ENCODE measurements at places on chromosomes 7 and 10. TPM values are rescaled to one million over a fixed set of nuclear protein-coding genes. Genes with fewer than 3 reads are reported as not detected.

- no peaks in the 10 kb centered on the region for H3K36me3 ChIP-seq
- DNase-seq = no peak
- no peak overlapping the region for H3K4me3 ChIP-seq
- no peaks in the 10 kb centered on the region for H3K27me3 ChIP-seq
Observed at GRCh38 chr7:94160719-94161435, 156.7 kb upstream of the BET1 start.

DNA sequence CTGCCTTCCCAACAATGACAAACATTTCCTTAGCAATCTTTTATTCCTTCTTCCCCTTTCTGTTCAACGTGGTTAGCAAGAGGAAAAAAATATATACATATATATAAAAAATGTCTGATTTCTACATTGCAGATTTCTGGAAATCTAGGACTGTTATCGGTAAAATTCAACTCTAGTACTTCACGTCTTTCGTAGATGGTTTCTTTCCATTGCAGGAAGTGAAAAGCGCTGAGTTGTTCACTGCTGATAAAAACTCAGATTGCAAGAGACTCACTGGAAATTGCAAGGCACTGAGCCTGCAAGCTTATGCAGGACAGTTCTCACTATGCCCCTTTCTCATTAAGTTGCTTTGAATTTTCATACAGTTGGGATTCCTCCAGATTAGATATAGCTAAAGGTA lies 23.9 kb downstream of the KIN start:
- DNase-seq = no peak
- H3K4me1 ChIP-seq = no peaks in the 10 kb centered on the region
- H3K4me3 ChIP-seq = no peak overlapping the region

GRCh38 chr7:2452074-2452507 lies 24.1 kb downstream of the GRIFIN start:
- DNase-seq = no peak
- H3K27me3 ChIP-seq = no peaks in the 10 kb centered on the region
- H3K27ac ChIP-seq = no peak overlapping the region
- H3K36me3 ChIP-seq = no peaks in the 10 kb centered on the region
- H3K4me3 ChIP-seq = peak overlapping the region; percentile 51

EGR2 gene
- total RNA-seq = 1.5 TPM

CNPY1 gene
- total RNA-seq = not detected

MKI67 gene
- total RNA-seq = 0.65 TPM

GRCh38 chr7:38068461-38068860 lies 109.6 kb upstream of the STARD3NL start:
- no peaks in the 10 kb centered on the region for H3K4me1 ChIP-seq
- H3K27ac ChIP-seq = no peak overlapping the region
- no peak overlapping the region for H3K4me3 ChIP-seq
- no peaks in the 10 kb centered on the region for H3K27me3 ChIP-seq
- H3K36me3 ChIP-seq = no peaks in the 10 kb centered on the region

GRCh38 chr7:44629829-44630522 lies 23.5 kb downstream of the OGDH start:
- H3K4me1 ChIP-seq = peaks cover 62% of the 10 kb centered on the region
- no peaks in the 10 kb centered on the region for H3K27me3 ChIP-seq
- DNase-seq = no peak
- H3K27ac ChIP-seq = peak overlapping the region; percentile 94

- no peaks in the 10 kb centered on the region for H3K4me1 ChIP-seq
Observed at GRCh38 chr10:75685187-75685586, 253.8 kb downstream of the LRMDA start.

GRCh38 chr7:134370135-134370534 lies 53.4 kb upstream of the SLC35B4 start:
- no peaks in the 10 kb centered on the region for H3K4me1 ChIP-seq
- no peaks in the 10 kb centered on the region for H3K27me3 ChIP-seq
- no peaks in the 10 kb centered on the region for H3K36me3 ChIP-seq
- no peak overlapping the region for H3K27ac ChIP-seq

MUC3A gene
- 0.71 TPM for total RNA-seq

CDHR1 gene
- total RNA-seq = not detected

FAM237B gene
- not detected for total RNA-seq

DNA sequence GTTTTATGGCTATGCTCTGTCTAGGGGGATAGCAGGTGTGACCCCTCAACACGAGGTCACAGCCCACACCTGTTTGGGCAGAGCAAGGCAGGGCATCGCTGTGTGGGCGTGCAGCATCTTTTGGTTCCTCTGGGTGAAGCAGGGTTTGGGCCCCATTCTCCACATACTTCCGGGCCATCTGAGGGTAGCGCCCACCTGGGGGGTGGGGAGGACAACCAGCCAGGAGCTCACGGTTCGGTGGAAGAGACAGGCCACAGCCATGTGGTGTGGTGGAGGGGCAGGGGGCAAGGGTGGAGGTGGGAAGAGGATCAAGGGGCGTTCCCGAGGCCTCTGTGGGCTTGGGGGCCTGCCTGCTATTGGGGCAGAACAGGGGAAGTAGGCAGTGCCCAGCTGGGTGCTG lies 2.4 kb downstream of the SH2B2 start:
- peaks cover 30% of the 10 kb centered on the region for H3K4me1 ChIP-seq
- no peaks in the 10 kb centered on the region for H3K36me3 ChIP-seq
- H3K4me3 ChIP-seq = no peak overlapping the region
- H3K27me3 ChIP-seq = no peaks in the 10 kb centered on the region
- no peak for DNase-seq

CALML3 gene
- not detected for total RNA-seq

DNA sequence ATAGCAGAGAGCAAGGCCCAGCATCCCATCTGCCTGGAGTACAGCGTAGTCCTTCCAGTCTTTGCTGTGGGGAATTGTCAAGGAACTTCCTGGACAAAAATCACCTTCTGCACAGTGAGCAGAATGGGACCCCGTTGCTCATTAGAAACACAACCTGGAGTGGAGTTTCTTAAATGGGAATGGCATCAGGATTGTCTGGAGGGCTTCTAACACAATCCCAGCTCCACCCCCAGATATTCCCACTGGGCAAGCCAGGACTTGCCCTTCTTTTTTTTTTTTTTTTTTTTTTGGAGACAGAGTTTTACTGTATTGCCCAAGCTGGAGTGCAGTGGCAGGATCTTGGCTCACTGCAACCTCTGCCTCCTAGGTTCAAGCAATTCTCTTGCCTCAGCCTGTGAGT lies 356.4 kb downstream of the GALNT17 start:
- H3K4me3 ChIP-seq = no peak overlapping the region
- H3K36me3 ChIP-seq = no peaks in the 10 kb centered on the region
- no peaks in the 10 kb centered on the region for H3K27me3 ChIP-seq
- H3K4me1 ChIP-seq = no peaks in the 10 kb centered on the region
- H3K27ac ChIP-seq = no peak overlapping the region
- no peak for DNase-seq

SFTPA1 gene
- total RNA-seq = not detected

CLRN3 gene
- not detected for total RNA-seq

PRF1 gene
- total RNA-seq = 0.18 TPM

SP4 gene
- 8.0 TPM for total RNA-seq

DNA sequence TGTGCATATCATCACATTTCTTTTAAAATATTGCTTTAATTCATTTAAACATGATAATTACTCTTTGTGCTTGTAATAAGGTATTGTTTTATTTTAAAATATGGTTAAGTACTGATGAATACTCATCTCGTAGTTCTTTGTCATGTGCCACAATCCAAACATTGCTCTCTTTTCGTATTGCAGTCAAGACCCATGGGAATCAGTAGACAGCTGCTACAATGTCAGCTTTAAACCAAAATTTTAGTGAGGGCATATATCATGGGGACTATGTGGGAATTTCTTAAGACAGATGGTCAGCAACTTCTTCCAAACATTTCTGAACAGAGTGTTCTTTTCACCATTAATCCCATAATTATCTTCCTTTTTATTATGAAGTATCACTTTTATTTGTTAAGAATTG lies 77.2 kb upstream of the FZD1 start:
- no peaks in the 10 kb centered on the region for H3K36me3 ChIP-seq
- no peak overlapping the region for H3K27ac ChIP-seq
- H3K4me1 ChIP-seq = no peaks in the 10 kb centered on the region
- no peak overlapping the region for H3K4me3 ChIP-seq
- H3K27me3 ChIP-seq = no peaks in the 10 kb centered on the region

ITPRID1 gene
- not detected for total RNA-seq

- H3K27me3 ChIP-seq = peaks cover under 1% of the 10 kb centered on the region
- no peaks in the 10 kb centered on the region for H3K36me3 ChIP-seq
- DNase-seq = no peak
- no peak overlapping the region for H3K4me3 ChIP-seq
Observed at GRCh38 chr10:131737543-131738395, 163.0 kb upstream of the PPP2R2D start.

GRCh38 chr7:91876391-91877133 lies 3.9 kb downstream of the MTERF1 start:
- no peaks in the 10 kb centered on the region for H3K27me3 ChIP-seq
- DNase-seq = no peak
- H3K4me3 ChIP-seq = no peak overlapping the region
- peaks cover 11% of the 10 kb centered on the region for H3K4me1 ChIP-seq

DNA sequence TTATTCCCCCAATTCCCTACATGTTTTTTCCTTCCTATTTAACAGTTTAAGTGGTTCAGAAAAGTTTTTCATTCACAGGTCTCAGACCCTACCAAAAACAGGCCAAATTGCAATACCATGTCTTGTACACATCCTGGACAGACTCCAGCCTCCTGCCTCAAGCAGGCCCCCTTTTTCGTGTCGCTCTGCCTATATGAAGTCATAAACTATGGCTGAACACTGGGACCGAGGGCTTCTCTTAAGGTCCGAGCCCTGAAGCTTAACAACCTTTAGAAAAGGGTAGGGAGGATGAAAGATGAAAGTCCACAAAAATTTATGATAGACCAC lies 1.4 kb downstream of the FBXW4 start:
- no peaks in the 10 kb centered on the region for H3K36me3 ChIP-seq
- H3K4me3 ChIP-seq = peak overlapping the region; percentile 71
- H3K4me1 ChIP-seq = peaks cover 23% of the 10 kb centered on the region
- no peaks in the 10 kb centered on the region for H3K27me3 ChIP-seq
- peak overlapping the region; percentile 94 for H3K27ac ChIP-seq
- no peak for DNase-seq

DNA sequence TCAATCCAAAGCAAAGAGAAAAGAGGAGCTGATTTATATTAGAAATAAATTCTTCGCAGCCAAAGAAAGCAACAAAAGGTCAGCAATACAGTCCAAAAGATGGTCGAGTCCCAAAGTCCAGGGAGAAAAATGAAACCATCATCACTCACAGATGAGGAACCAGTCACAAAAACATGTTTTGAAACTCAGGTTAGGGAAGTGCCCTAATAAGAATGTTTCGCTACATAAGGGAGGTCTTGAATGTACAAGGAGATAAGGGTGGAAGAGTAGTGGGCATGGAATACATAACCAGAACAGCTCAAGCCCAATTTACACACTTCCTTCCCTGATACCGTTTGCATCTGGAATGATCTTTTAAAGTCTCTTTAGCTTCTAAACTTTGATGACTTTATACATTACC lies 53.6 kb downstream of the VPS41 start:
- H3K27ac ChIP-seq = no peak overlapping the region
- H3K4me3 ChIP-seq = no peak overlapping the region
- no peaks in the 10 kb centered on the region for H3K27me3 ChIP-seq
- no peaks in the 10 kb centered on the region for H3K36me3 ChIP-seq

GIMAP2 gene
- total RNA-seq = 3.1 TPM

AKR1C2 gene
- 354 TPM for total RNA-seq

DNA sequence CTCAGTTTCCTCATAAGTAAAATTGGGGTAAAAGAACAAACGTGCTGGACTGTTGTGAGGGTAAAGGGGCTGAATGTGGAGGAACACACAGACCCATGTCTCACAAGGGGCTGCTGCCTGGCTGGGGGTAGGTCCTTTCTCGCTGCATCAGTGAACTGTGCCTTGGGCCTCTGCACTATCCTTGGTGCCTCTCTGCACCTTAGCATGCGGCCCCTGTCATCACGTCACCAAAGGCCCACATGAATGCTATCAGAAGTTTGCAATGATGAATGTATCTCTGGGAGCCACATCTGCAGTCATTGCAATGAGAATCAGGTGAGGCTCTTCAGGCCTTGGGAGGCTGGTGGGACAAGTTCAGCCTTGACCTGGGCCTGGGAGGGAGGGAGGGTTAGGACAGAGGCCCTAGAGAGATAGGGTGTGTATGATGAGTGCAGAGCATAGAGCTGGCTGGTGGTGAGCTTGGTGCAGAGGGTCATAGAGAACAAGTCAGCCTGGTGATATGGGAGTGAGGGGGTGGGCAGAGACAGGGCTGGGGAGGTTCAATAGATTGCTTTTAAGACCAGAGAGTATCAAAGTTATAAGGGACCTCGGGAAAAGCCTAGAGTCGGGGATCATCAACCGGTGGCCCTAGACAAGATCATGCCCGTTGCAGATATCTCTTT lies 308.4 kb downstream of the RPS24 start:
- DNase-seq = no peak
- H3K36me3 ChIP-seq = no peaks in the 10 kb centered on the region
- H3K27me3 ChIP-seq = no peaks in the 10 kb centered on the region
- no peak overlapping the region for H3K27ac ChIP-seq
- H3K4me3 ChIP-seq = no peak overlapping the region

- no peak overlapping the region for H3K4me3 ChIP-seq
- H3K27me3 ChIP-seq = no peaks in the 10 kb centered on the region
- H3K36me3 ChIP-seq = peaks cover 35% of the 10 kb centered on the region
- DNase-seq = no peak
- no peak overlapping the region for H3K27ac ChIP-seq
Observed at GRCh38 chr7:127366680-127367079, 25.8 kb downstream of the ZNF800 start.

DNA sequence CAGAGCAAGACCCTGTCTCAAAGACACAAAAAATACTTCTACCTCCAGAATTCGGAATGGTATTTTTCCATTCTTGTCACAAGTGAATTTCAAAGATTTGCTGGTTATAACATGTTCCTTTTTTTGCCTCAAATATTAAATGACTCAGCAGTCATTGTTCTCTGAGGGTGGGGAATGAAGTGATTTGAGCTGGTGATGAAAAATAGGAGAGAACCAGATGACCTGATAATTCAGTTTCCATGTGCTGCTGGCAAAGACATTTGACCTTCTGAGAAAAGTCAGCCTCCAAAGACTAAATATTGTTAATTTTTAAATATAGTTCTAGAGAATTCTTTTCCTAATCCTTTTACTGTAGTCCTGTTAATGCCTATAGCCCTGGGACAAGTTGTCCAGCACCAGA lies 78.9 kb downstream of the CACNB2 start:
- no peak for DNase-seq
- no peaks in the 10 kb centered on the region for H3K27me3 ChIP-seq
- no peak overlapping the region for H3K27ac ChIP-seq

KLLN gene
- total RNA-seq = 0.39 TPM

GIMAP7 gene
- total RNA-seq = 6.7 TPM

- DNase-seq = peak; percentile 81
- peak overlapping the region; percentile 65 for H3K27ac ChIP-seq
- no peak overlapping the region for H3K4me3 ChIP-seq
- H3K4me1 ChIP-seq = peaks cover 23% of the 10 kb centered on the region
- H3K36me3 ChIP-seq = no peaks in the 10 kb centered on the region
Observed at GRCh38 chr7:75054744-75055143, 18.9 kb downstream of the RCC1L start.

DNA sequence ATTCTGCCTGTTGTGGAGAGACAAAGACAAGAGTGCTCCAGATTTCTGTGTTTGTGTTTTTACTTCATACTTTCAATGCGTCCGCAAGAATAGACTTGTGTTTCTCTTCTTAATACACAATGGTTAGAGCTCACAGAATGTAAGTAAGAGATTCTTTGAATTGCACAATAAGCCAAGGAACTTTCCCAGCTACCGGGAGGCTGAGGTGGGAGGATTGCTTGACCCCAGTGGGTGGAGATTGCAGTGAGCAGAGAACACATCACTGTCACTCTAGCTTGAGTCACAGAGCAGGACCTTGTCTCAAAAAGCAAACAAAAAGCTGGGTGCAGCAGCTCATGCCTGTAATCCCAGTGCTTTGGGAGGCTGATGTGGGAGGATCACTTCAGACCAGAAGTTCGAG lies 250.7 kb upstream of the MYO3A start:
- no peaks in the 10 kb centered on the region for H3K4me1 ChIP-seq
- H3K4me3 ChIP-seq = no peak overlapping the region
- H3K27ac ChIP-seq = no peak overlapping the region
- no peaks in the 10 kb centered on the region for H3K36me3 ChIP-seq
- H3K27me3 ChIP-seq = no peaks in the 10 kb centered on the region
- no peak for DNase-seq
